Cardiac muscle cell (in vitro differentiated cells and primary cell): ENCODE measurements at places on chromosomes 2 and 18. TPM values are rescaled to one million over a fixed set of nuclear protein-coding genes. Genes with fewer than 3 reads are reported as not detected.

C2orf66 gene
- total RNA-seq = 0.27 TPM in 1 of 2 replicates, not detected in the other

TMEM37 gene
- total RNA-seq = 1.5 and 4.3 TPM in 2 replicates

ANKRD12 gene
- total RNA-seq = 12.6 and 88.8 TPM in 2 replicates

PLGLB1 gene
- total RNA-seq = 0.92 and 2.7 TPM in 2 replicates

MC5R gene
- total RNA-seq = not detected in 2 replicates

ZNF804A gene
- 0.25 TPM in 1 of 2 replicates, not detected in the other for total RNA-seq

NAT8 gene
- total RNA-seq = not detected in 2 replicates

RAB6C gene
- 0.09 TPM in 1 of 2 replicates, not detected in the other for total RNA-seq

ACMSD gene
- not detected in 2 replicates for total RNA-seq

HOXD8 gene
- not detected in 2 replicates for total RNA-seq

HOXD3 gene
- 0.12 TPM in 1 of 2 replicates, not detected in the other for total RNA-seq

ALLC gene
- not detected in 2 replicates for total RNA-seq

IL1R1 gene
- total RNA-seq = 0.18 and 0.21 TPM in 2 replicates

UGT1A10 gene
- not detected in 2 replicates for total RNA-seq

PARD6G gene
- 8.7 and 10.3 TPM in 2 replicates for total RNA-seq

SLC30A3 gene
- total RNA-seq = 75.1 and 84.7 TPM in 2 replicates

FLACC1 gene
- 0.53 and 0.69 TPM in 2 replicates for total RNA-seq
